ENCODE measurements at places on chromosomes 2 and 18. TPM values are rescaled to one million over a fixed set of nuclear protein-coding genes. Genes with fewer than 3 reads are reported as not detected.

- no peak overlapping the region for H3K4me3 ChIP-seq
- no peaks in the 10 kb centered on the region for H3K36me3 ChIP-seq
- H3K4me1 ChIP-seq: peaks cover 12% of the 10 kb centered on the region
- peaks cover 3% of the 10 kb centered on the region for H3K27me3 ChIP-seq
Observed at GRCh38 chr2:232400256-232401015, 6.2 kb upstream of the ALPG start.

DNA sequence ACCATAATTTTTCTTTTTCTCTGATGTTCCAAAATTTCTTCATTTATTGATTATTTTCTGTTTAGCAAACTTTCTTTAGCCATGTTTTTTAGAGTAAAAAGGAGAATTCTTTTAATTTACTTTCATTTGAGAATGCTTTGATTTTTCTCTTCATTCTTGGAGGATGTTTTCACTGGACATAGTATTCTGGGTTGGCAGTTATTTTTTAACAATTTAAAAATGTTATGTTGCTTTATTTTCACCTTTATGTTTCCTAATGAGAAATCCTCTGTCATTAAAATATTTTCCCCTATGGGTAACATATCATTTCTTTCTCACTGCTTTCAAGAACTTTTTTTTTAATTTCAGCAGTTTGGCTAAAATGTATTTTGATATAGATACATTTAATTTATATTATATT lies 631.4 kb upstream of the CDH2 start:
- no peak for DNase-seq
- H3K36me3 ChIP-seq: no peaks in the 10 kb centered on the region
- H3K4me1 ChIP-seq: peaks cover 10% of the 10 kb centered on the region
- H3K27ac ChIP-seq: no peak overlapping the region

- no peak for DNase-seq
- H3K4me1 ChIP-seq: peaks cover 8% of the 10 kb centered on the region
- no peak overlapping the region for H3K4me3 ChIP-seq
Observed at GRCh38 chr2:160703648-160704585, 210.3 kb upstream of the RBMS1 start.

GRCh38 chr2:240297256-240298116 lies 138.0 kb upstream of the GPC1 start:
- H3K4me1 ChIP-seq: peaks cover 5% of the 10 kb centered on the region
- no peak overlapping the region for H3K27ac ChIP-seq

GRCh38 chr2:20436716-20437470 lies 10.0 kb upstream of the RHOB start:
- H3K27me3 ChIP-seq: peaks cover 3% of the 10 kb centered on the region
- H3K27ac ChIP-seq: no peak overlapping the region
- DNase-seq: no peak
- peaks cover 6% of the 10 kb centered on the region for H3K4me1 ChIP-seq

GRCh38 chr2:166344286-166345113 lies 31.2 kb downstream of the SCN9A start:
- no peaks in the 10 kb centered on the region for H3K27me3 ChIP-seq
- no peak overlapping the region for H3K4me3 ChIP-seq
- H3K4me1 ChIP-seq: peaks cover 11% of the 10 kb centered on the region
- H3K27ac ChIP-seq: peak overlapping the region; percentile 48

- no peak overlapping the region for H3K27ac ChIP-seq
- H3K27me3 ChIP-seq: no peaks in the 10 kb centered on the region
- peaks cover 15% of the 10 kb centered on the region for H3K4me1 ChIP-seq
Observed at GRCh38 chr2:12809526-12809925, 92.8 kb downstream of the TRIB2 start.

GRCh38 chr2:145740302-145740701 lies 1220.4 kb upstream of the ZEB2 start:
- H3K27ac ChIP-seq: no peak overlapping the region
- H3K27me3 ChIP-seq: no peaks in the 10 kb centered on the region
- no peak overlapping the region for H3K4me3 ChIP-seq
- peaks cover 23% of the 10 kb centered on the region for H3K4me1 ChIP-seq
- no peaks in the 10 kb centered on the region for H3K36me3 ChIP-seq
- DNase-seq: no peak

DNA sequence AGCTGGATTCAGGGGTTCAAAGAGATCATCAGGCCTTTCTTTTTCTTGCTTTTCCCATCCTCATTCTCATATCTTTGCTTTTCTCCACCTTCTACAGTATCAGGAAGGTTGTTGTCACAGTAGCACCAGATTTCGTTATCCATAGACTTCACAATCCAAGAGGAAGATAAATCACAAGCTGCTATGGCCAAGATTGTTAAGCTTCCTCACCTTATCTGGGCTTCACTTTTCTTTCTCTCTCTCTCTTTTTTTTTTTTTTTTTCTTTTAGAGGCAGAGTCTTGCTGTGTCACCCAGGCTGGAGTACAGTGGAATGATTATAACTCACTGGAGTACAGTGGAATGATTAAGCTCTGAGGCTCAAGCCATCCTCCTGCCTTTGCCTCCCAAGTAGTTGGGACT lies 93.5 kb downstream of the TTC27 start:
- peaks cover 12% of the 10 kb centered on the region for H3K4me1 ChIP-seq
- DNase-seq: no peak
- peaks cover 25% of the 10 kb centered on the region for H3K36me3 ChIP-seq
- no peaks in the 10 kb centered on the region for H3K27me3 ChIP-seq
- H3K4me3 ChIP-seq: no peak overlapping the region
- no peak overlapping the region for H3K27ac ChIP-seq

DNA sequence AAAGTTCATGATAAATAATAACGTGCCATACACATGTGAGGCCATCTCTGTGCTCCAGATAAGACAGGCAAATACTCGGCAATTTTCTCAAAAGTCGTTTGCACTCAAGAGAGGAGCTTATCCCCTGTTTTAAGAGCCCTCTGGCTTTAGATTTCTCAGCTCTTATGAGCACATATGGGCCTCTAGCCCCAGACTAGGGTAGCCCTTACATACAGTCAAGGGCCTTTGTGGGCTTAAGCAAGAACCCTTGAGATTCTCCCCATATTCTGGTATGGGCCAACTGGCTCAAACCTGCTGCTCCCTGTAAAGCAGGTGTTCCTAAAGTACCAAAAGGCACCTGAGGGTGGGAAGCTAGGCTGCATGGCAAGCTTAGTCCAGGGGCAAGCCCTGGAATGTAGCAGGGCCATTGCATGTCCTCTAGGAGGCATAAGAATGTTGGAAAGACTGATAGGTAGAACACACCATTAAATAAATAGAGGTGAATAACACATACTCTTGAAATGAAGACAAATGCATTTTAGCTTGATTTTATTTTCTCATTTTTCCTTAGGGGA lies 66.1 kb downstream of the FASTKD2 start:
- H3K27me3 ChIP-seq: peaks cover 3% of the 10 kb centered on the region
- H3K4me1 ChIP-seq: peaks cover 16% of the 10 kb centered on the region
- no peaks in the 10 kb centered on the region for H3K36me3 ChIP-seq
- DNase-seq: no peak
- no peak overlapping the region for H3K4me3 ChIP-seq
- no peak overlapping the region for H3K27ac ChIP-seq

DNA sequence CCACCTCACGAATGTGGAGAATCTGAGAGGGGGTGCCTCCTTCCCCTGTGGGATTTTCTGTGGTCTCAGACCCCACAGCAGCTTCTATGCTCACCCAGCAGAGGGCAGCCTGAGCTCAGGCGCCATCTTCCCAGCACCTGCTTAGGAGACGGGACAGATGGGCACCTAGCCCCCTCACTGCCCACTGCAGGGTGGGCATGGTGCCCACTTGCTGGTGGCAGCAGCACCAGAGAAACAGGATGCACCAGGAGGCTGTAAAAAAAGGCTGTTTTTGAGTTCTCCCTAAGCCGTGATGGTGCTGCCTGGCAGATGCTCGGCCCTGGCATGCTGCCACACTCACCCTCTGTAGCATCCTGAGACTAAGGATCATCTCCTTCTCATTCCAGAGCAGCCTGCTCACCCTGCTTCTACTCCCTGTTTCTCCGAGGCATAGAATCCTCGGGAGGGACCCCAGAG lies 19.1 kb upstream of the SLC20A1 start:
- H3K27ac ChIP-seq: no peak overlapping the region
- peaks cover 47% of the 10 kb centered on the region for H3K4me1 ChIP-seq
- no peaks in the 10 kb centered on the region for H3K36me3 ChIP-seq
- H3K4me3 ChIP-seq: peak overlapping the region; percentile 25

DNA sequence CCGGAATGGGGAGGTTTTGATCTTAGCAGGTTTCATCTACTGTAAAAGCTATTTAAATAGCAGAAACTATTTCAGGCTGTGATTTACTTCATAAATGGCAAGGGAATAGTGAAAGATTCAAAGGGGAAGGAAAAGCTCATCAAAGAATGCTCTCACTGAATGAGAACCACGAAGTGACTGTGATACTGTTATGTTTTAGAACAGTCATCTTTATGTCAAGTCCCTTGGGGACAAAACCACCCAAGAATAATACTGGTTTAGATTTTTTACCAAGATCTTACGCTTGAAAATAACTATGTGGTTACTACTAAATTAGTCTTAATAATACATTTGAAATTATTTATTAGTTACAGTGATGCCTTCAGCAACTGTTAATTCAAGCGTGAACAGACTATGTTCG lies 28.1 kb downstream of the FARSB start:
- no peak for DNase-seq
- H3K4me1 ChIP-seq: no peaks in the 10 kb centered on the region
- H3K36me3 ChIP-seq: peaks cover 3% of the 10 kb centered on the region
- no peak overlapping the region for H3K27ac ChIP-seq
- H3K4me3 ChIP-seq: no peak overlapping the region

- H3K4me3 ChIP-seq: no peak overlapping the region
- H3K4me1 ChIP-seq: peaks cover 8% of the 10 kb centered on the region
Observed at GRCh38 chr2:19982268-19982667, 7.6 kb downstream of the WDR35 start.

- H3K27me3 ChIP-seq: peaks cover 5% of the 10 kb centered on the region
- no peak for DNase-seq
- H3K27ac ChIP-seq: no peak overlapping the region
Observed at GRCh38 chr18:73942081-73942625, 205.5 kb downstream of the FBXO15 start.

DNA sequence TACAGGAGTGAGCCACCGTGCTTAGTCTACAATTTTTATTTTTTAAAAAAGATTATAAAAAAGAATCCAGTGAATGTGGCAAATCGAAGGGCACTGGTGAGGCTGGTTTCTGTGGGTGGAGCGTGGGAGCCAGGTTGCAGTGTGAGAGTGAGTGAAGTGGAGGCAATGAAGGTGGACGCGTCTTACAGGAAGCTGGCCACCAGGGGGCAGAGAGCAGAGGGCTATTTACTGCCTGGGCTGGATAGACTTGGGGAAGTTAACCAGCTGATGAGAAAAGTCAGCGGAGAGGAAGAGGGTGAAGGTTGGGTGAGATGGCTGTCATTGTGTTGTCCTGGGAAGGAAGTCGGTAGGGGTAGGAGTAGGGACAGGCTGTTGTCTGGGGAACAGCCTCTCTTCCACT lies 6.8 kb downstream of the SCTR start:
- H3K27me3 ChIP-seq: peaks cover 2% of the 10 kb centered on the region
- peak; percentile 71 for DNase-seq
- H3K4me3 ChIP-seq: no peak overlapping the region
- peaks cover 3% of the 10 kb centered on the region for H3K4me1 ChIP-seq
- no peak overlapping the region for H3K27ac ChIP-seq

GRCh38 chr2:145861940-145862339 lies 1342.0 kb upstream of the ZEB2 start:
- H3K27ac ChIP-seq: no peak overlapping the region
- H3K4me3 ChIP-seq: no peak overlapping the region
- H3K36me3 ChIP-seq: no peaks in the 10 kb centered on the region
- H3K27me3 ChIP-seq: no peaks in the 10 kb centered on the region
- no peaks in the 10 kb centered on the region for H3K4me1 ChIP-seq
- DNase-seq: no peak

DNA sequence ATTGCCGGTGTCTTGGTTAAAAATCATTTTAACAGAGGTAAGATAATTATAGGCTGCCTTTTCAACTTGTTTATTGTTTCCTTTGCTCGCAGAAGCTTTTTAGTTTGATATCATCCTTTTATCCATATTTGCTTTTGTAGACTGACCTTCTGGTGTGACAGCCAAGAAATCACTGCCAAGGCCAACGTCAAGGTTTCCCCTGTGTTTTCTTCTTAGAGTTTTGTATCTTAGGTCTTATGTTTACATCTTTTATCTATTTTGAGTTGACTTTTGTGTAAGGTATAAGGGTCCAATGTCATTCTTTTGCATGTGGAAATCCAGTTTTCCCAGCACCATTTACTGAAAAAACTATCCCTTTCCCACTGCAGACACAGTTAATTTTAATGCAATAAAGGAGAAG lies 129.0 kb upstream of the ZFP36L2 start:
- no peak overlapping the region for H3K4me3 ChIP-seq
- peak overlapping the region; percentile 49 for H3K27ac ChIP-seq
- peaks cover 14% of the 10 kb centered on the region for H3K4me1 ChIP-seq
- H3K36me3 ChIP-seq: no peaks in the 10 kb centered on the region
- peaks cover 1% of the 10 kb centered on the region for H3K27me3 ChIP-seq
- DNase-seq: no peak

- no peaks in the 10 kb centered on the region for H3K4me1 ChIP-seq
- H3K27ac ChIP-seq: no peak overlapping the region
- H3K36me3 ChIP-seq: no peaks in the 10 kb centered on the region
- no peak overlapping the region for H3K4me3 ChIP-seq
Observed at GRCh38 chr2:99507937-99508818, 18.4 kb upstream of the REV1 start.

GRCh38 chr2:72139874-72140620 lies 7.6 kb downstream of the CYP26B1 start:
- DNase-seq: no peak
- H3K36me3 ChIP-seq: no peaks in the 10 kb centered on the region
- peaks cover 19% of the 10 kb centered on the region for H3K27me3 ChIP-seq
- peaks cover 7% of the 10 kb centered on the region for H3K4me1 ChIP-seq
- H3K4me3 ChIP-seq: no peak overlapping the region

DNA sequence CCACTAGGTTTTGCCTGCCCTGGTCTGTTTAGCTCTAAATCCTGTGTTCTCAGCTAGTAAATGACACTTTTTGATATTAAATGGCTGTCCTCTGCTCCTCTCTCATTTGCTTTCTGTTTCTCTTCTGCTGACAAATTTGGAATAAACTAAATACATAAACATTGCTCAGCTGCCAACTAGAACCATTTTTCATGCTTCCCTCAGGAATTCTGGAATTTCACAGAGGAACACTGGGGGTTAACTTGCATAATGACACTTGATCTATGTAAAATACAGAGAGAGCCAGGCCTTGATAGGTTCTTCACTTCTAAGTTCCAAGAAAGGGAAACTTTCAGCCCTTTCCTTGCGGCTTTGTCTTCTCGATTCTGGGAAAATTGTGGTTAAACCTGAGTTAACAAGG lies 450.6 kb upstream of the ST6GAL2 start:
- H3K36me3 ChIP-seq: no peaks in the 10 kb centered on the region
- no peak overlapping the region for H3K27ac ChIP-seq
- no peak for DNase-seq

- H3K4me1 ChIP-seq: no peaks in the 10 kb centered on the region
- H3K36me3 ChIP-seq: no peaks in the 10 kb centered on the region
- peaks cover 4% of the 10 kb centered on the region for H3K27me3 ChIP-seq
- no peak overlapping the region for H3K4me3 ChIP-seq
- no peak overlapping the region for H3K27ac ChIP-seq
Observed at GRCh38 chr2:64779117-64779690, 125.5 kb upstream of the SERTAD2 start.

The HOXD3 gene
- total RNA-seq: 4.1 TPM

The MERTK gene
- 12.3 TPM for total RNA-seq

The SERTAD2 gene
- 9.8 TPM for total RNA-seq

The GULP1 gene
- total RNA-seq: 22.8 TPM

The LIMS3 gene
- 10.0 TPM for total RNA-seq

The IL1F10 gene
- total RNA-seq: not detected

The SCN7A gene
- 6.3 TPM for total RNA-seq

The EPB41L3 gene
- total RNA-seq: 16.8 TPM

The ST6GAL2 gene
- total RNA-seq: 10.9 TPM

The BUB1 gene
- total RNA-seq: 12.5 TPM

The GKN1 gene
- total RNA-seq: not detected

Measured in endothelial cell (in vitro differentiated cells).